ENCODE measurements at places on chromosomes 13 and 19. TPM values are rescaled to one million over a fixed set of nuclear protein-coding genes. Genes with fewer than 3 reads are reported as not detected.

Gene CDKN2D
- polyA plus RNA-seq, result 6.3 TPM

Gene LRRC25
- 9.8 TPM for polyA plus RNA-seq

Gene AMER2
- not detected for polyA plus RNA-seq

Gene HNRNPL
- 136 TPM for polyA plus RNA-seq

Gene CDX2
- not detected for polyA plus RNA-seq

Measured in adipose tissue (tissue), 3 donors.